ENCODE measurements at places on chromosomes 11 and 22.

DNA sequence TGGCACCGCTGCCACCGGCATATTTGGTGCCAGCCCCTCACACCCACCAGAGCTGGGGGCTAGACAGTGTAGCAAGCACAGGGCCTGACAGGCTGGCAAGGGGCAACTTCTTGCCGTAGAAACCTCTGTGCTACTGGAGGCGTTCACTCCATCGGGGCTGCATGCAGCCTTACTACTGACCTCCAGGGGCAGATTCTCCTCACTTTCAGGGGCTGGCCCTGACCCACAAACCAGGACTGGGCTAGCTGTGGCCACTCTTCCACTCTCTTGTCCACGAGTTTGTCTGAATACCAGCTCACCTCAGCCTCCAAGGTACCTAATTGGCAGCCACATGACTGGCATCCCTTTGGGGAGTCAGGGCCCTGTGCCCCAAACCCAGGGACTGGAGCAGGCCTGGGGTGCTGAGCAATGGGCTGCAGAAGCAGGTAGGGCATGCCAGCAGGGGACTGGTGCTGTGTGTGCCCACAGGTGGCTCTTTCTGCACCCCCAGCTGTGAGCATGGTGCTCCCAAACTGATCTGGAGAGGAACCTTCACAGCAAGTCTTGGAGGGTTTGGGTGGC lies 2.1 kb upstream of the LMO1 start:
- DNase-seq, result no peak
- no peak overlapping the region for H3K27ac ChIP-seq
- no peak overlapping the region for H3K4me3 ChIP-seq
- peaks cover 13% of the 10 kb centered on the region for H3K4me1 ChIP-seq
- no peaks in the 10 kb centered on the region for H3K36me3 ChIP-seq
- peaks cover 79% of the 10 kb centered on the region for H3K27me3 ChIP-seq

DNA sequence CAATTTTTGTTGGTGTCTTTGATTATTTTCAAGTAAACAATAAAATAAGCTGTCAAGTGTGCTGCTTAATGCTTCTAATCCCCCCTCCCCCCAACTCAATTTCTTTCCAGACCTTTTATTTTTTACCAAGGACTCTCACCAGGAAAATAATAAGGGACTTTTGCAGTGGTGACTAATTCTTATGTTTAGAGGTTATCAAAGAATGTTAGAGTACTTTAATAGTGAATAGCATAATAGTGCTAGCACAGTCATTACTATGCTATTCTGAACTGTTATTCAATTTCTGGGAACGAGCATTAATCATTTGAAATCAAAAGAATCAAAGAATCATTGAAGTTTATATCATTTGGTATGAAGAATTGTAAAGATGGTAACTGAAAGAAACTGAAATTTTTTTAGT lies 251.4 kb downstream of the DDX10 start:
- peaks cover 10% of the 10 kb centered on the region for H3K4me1 ChIP-seq
- no peak overlapping the region for H3K4me3 ChIP-seq
- peaks cover 25% of the 10 kb centered on the region for H3K36me3 ChIP-seq

DNA sequence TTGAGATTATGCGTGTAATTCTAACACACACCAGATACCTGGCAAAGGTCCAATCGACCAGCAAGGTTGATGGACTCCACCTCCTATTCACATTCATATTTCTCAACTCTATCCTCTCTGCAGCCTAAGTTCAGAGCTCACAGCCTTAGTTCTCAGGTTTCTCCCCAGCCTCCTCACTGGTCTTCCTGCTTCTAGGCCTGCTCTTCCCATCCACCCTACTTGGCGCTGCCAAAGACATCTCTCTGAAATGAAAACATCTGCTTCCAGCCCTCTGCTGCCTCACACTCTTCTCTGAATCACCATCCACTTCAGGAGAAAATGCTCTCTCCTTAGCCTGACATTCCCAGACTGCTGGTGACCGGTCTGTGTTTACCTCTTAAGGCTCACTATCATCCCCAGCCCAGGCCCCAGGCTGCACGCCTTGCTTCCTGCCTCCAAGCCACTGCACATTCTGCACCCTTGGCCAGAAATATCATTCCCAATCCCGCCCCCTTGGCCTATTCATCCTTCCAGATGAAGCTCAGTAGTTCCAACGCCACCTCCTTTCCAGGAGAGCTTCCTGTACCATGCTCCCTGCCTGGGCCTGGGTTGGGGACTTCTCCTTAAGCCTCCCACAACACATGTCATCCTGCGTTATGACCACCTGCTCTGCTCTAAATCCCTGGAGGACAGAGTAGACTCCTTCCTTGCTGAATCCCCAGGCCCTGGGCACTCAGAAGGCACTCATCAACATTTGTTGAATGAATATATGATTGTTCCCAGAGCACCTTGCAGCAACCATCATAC lies 3.5 kb downstream of the ARRB1 start:
- H3K4me3 ChIP-seq, result no peak overlapping the region
- peak overlapping the region; percentile 54 for H3K27ac ChIP-seq
- no peaks in the 10 kb centered on the region for H3K27me3 ChIP-seq
- no peak for DNase-seq

DNA sequence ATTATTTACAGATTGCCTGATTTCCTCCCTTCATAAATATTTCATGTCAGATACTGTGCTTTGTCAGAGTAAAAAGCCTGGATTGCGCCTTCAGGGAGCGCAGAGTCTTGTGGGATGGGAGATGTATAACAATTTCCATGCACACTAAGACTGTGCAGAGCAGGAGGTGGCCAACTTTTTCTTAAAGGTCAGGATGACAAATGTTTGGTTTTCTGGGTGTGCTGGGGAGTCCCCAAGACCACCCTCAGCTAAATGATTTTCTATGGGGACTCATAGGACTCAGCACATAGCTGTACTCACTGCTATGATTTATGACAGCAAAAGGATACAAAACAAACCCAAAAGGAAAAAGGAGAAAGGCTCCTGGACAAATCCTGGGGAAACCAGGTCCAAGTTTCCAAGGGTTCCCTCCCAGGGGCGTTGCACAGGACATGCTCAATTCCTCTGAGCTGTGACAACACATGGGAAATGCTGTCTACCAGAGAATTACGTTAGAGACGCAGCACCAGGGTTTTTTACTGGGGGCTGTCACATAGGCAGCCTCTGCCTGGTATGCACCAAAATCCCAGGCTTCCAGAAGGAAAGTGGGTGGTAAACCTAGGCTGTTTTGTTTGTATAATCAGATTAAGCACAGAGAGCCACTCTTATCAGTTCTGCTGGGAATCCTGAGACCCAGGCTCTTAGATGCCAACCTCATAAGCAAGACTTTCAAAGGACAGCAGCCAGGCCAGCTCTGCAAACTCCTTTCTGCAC lies 59.1 kb downstream of the CSNK2A3 start:
- DNase-seq, result no peak
- no peak overlapping the region for H3K4me3 ChIP-seq
- peaks cover 2% of the 10 kb centered on the region for H3K27me3 ChIP-seq
- H3K4me1 ChIP-seq, result no peaks in the 10 kb centered on the region
- H3K36me3 ChIP-seq, result no peaks in the 10 kb centered on the region
- H3K27ac ChIP-seq, result no peak overlapping the region

- H3K4me3 ChIP-seq, result no peak overlapping the region
- DNase-seq, result no peak
- no peaks in the 10 kb centered on the region for H3K36me3 ChIP-seq
- H3K4me1 ChIP-seq, result no peaks in the 10 kb centered on the region
Observed at GRCh38 chr11:85902353-85902752, 47.2 kb downstream of the CCDC83 start.

GRCh38 chr22:50504369-50505211 lies 2.9 kb downstream of the LMF2 start:
- H3K36me3 ChIP-seq, result peaks cover 6% of the 10 kb centered on the region
- peaks cover 13% of the 10 kb centered on the region for H3K4me1 ChIP-seq
- DNase-seq, result no peak
- H3K4me3 ChIP-seq, result no peak overlapping the region
- no peaks in the 10 kb centered on the region for H3K27me3 ChIP-seq
- H3K27ac ChIP-seq, result no peak overlapping the region

- DNase-seq, result no peak
- no peaks in the 10 kb centered on the region for H3K36me3 ChIP-seq
- H3K4me1 ChIP-seq, result peaks cover 5% of the 10 kb centered on the region
- no peak overlapping the region for H3K4me3 ChIP-seq
- no peak overlapping the region for H3K27ac ChIP-seq
Observed at GRCh38 chr11:11170352-11171084, 182.5 kb downstream of the CSNK2A3 start.

DNA sequence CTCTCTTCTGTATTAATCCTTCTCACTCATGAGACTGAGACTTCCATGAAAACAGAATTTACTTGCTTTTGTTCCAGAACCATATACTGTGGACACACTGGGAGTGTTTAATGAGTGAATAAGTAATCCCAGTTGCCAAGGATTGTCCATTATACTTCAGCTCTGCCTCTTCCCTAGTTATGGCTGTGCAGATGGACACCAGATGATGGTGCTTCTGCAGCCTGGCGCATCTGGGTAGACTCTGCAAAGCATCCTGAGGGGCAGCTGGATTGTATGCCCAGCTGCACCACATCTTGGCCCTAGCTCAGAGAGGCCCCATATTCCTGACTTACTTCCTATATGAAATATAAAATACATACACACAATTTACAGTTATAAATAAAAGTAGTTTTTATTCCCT lies 43.5 kb downstream of the DBX1 start:
- no peak for DNase-seq
- no peaks in the 10 kb centered on the region for H3K36me3 ChIP-seq
- H3K27me3 ChIP-seq, result peaks cover 2% of the 10 kb centered on the region
- H3K4me1 ChIP-seq, result no peaks in the 10 kb centered on the region
- no peak overlapping the region for H3K27ac ChIP-seq

DNA sequence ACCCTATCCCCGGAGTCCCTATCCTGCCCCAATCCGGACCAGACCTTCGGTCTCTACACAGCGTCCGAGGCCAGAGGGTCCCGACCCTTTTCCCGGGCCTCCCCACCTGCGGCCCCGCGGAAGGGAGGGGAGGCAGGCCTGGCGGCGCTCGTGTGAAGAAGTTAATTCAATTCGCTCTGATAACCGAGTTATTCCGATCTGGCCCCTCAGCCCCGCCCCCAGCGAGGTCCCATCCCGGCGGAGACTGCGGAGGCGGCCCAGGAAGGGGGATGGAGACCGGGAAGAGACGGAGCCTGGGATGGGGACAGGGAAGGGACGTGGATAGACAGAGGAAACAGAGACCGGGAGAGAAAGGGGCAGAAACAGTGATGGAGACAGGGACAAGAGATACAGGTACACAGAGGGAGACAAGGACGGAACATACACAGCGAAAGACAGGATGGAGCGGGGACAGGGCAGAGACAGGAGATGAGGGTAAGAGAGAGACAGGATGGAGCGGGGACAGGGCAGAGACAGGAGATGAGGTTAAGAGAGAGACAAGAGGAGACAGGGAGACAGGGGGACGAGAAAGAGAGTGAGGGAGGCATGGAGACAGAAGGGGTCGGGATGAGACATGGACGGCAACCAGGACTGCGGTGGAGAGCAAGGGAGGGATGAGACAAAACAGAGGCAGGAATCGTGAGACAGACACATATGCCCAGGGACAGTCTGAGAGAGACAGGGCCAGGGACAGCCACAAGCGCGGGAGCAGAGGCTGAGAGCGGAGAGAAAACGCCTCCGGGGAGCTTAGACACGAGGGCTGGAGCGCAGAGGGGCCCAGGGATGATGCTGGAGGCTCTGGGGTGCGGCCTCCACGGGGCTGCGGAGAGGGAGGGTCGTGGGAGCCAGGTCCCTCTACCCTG lies 636 bp upstream of the PHOX2A start:
- H3K4me1 ChIP-seq, result peaks cover 18% of the 10 kb centered on the region

DNA sequence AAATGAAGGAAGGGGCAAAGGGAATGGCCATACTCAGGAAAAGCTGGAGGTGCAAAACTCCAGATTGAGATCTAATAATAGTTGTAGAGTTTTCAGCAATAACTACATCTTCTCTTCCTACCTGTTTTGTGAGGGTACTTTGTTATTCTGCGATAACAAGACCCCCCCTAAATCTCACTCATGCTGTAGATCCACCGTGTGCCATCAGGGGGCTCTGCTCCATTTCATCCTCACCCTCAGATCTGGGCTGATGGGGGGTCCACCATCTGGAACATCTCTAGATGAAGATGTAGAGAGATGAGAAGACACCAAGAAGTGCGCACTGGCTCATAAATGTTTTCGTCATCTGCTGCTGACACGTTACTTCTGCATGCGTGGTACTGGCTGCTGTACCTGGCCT lies 135.9 kb upstream of the KIRREL3 start:
- no peak overlapping the region for H3K4me3 ChIP-seq
- H3K27me3 ChIP-seq, result peaks cover 2% of the 10 kb centered on the region
- no peak overlapping the region for H3K27ac ChIP-seq
- no peak for DNase-seq
- H3K36me3 ChIP-seq, result no peaks in the 10 kb centered on the region

GRCh38 chr11:75147875-75148263 lies 3.0 kb upstream of the SLCO2B1 start:
- no peak overlapping the region for H3K27ac ChIP-seq
- H3K27me3 ChIP-seq, result no peaks in the 10 kb centered on the region
- DNase-seq, result no peak
- no peak overlapping the region for H3K4me3 ChIP-seq

DNA sequence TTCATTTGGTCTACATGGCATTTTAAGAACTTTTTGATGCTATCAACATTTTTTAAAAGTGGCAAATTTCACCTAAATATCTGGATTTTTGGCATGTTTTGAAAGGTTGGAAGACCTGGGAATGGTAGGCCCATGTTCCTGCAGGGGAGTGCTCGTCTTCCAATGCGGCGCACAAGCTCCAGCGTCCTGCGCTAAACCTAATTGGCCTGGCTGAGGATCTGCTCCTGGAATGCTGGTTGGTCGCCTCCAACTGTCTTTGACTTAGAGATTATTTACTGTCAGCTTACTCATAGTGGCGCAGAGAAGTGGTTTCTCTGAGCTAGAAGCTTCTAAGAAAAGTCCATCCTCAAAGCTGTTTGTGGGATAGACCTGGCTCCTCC lies 626 bp upstream of the LIMK2 start:
- DNase-seq, result no peak
- peaks cover 43% of the 10 kb centered on the region for H3K4me1 ChIP-seq
- H3K4me3 ChIP-seq, result peak overlapping the region; percentile 82
- peaks cover 9% of the 10 kb centered on the region for H3K36me3 ChIP-seq
- H3K27me3 ChIP-seq, result no peaks in the 10 kb centered on the region
- peak overlapping the region; percentile 79 for H3K27ac ChIP-seq

GRCh38 chr11:96038046-96038445 lies 114.1 kb upstream of the MTMR2 start:
- DNase-seq, result no peak
- no peaks in the 10 kb centered on the region for H3K27me3 ChIP-seq
- peaks cover 20% of the 10 kb centered on the region for H3K36me3 ChIP-seq
- H3K27ac ChIP-seq, result no peak overlapping the region
- peaks cover 49% of the 10 kb centered on the region for H3K4me1 ChIP-seq

DNA sequence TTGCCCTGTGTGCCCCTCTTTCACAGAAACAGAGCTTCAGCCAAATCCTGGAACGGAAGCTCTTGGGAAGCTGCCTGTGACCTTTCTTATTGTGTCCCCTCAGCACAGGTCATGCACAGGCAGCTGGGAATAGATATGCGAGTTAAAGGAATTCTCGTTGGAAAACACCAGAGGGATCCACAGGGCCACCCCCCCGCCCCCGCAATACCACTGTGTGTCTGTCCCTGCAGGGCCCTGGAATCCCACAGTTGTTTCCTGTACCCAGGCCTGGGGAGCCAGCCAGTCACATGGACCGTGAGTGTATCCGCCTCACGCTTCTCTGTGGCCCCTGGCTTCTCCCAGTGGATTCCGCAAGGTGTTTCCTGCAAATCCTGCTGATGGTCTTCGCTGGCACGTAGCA lies 29.0 kb downstream of the TIMP3 start:
- no peaks in the 10 kb centered on the region for H3K36me3 ChIP-seq
- no peaks in the 10 kb centered on the region for H3K27me3 ChIP-seq
- H3K27ac ChIP-seq, result no peak overlapping the region
- no peak overlapping the region for H3K4me3 ChIP-seq
